ENCODE measurements at places on chromosomes 7 and 10. TPM values are rescaled to one million over a fixed set of nuclear protein-coding genes. Genes with fewer than 3 reads are reported as not detected.

DNA sequence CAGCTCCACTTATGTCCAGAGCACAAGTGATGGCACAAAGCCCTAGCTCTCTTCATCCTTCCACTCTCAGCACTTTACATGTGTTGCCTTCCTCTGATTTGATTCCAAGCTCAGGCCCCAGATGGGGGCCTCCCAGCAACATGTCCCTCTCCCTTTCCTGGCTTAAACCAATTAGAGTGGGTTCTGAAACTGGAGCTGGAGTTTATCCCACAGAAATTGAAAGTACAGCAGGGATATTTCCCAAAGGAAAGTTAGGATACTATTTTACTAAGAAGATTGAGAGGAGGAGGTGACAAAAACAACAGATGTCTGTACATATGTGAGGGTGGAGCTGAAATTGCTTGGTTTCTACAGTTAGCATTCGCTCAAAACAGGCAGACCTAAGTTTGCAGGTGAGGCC is 724.6 kb downstream of the AUTS2 start:
- H3K4me1 ChIP-seq = no peaks in the 10 kb centered on the region
- H3K36me3 ChIP-seq = no peaks in the 10 kb centered on the region
- no peaks in the 10 kb centered on the region for H3K27me3 ChIP-seq
- H3K27ac ChIP-seq = no peak overlapping the region
- H3K4me3 ChIP-seq = no peak overlapping the region

Gene ELN
- not detected for total RNA-seq

DNA sequence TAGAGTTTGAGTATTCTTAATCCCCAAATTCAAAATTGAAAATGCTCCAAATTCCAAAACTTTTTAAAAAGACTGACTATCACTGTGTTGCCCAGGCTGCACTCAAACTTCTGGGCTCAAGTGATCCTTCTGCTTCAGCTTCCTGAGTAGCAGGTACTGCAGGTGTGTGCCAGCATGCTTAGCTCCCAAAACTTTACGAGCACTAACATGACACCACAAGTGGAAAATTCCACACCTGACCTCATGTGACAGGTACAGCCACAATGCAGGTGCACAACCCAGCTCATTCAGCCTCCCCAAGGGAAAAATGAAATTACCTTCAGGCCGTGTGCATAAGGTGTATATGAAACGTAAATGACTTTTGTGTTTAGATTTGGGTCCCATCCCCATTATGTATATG is 16.5 kb downstream of the CDC123 start:
- H3K36me3 ChIP-seq = peaks cover 28% of the 10 kb centered on the region
- no peak overlapping the region for H3K4me3 ChIP-seq
- DNase-seq = no peak
- H3K27ac ChIP-seq = no peak overlapping the region

Gene HOXA9
- not detected for total RNA-seq

- no peak overlapping the region for H3K4me3 ChIP-seq
- H3K36me3 ChIP-seq = no peaks in the 10 kb centered on the region
- H3K4me1 ChIP-seq = peaks cover 22% of the 10 kb centered on the region
- no peak for DNase-seq
- H3K27ac ChIP-seq = no peak overlapping the region
- no peaks in the 10 kb centered on the region for H3K27me3 ChIP-seq
Measured at GRCh38 chr7:121436136-121436535, 40.0 kb upstream of the FAM3C start.

Gene PANK1
- total RNA-seq = 4.9 TPM

Gene IPMK
- 7.0 TPM for total RNA-seq

GRCh38 chr7:45196374-45196773 is 38.8 kb downstream of the RAMP3 start:
- H3K27me3 ChIP-seq = no peaks in the 10 kb centered on the region
- H3K27ac ChIP-seq = no peak overlapping the region
- no peaks in the 10 kb centered on the region for H3K4me1 ChIP-seq
- no peak overlapping the region for H3K4me3 ChIP-seq
- DNase-seq = no peak

GRCh38 chr7:35695987-35696386 is 1.1 kb upstream of the HERPUD2 start:
- H3K27me3 ChIP-seq = no peaks in the 10 kb centered on the region
- peak overlapping the region; percentile 98 for H3K4me3 ChIP-seq
- H3K4me1 ChIP-seq = peaks cover 12% of the 10 kb centered on the region
- H3K36me3 ChIP-seq = no peaks in the 10 kb centered on the region
- H3K27ac ChIP-seq = peak overlapping the region; percentile 98

Gene METTL27
- not detected for total RNA-seq

GRCh38 chr7:133511252-133511651 is 258.4 kb downstream of the EXOC4 start:
- H3K27ac ChIP-seq = no peak overlapping the region
- no peaks in the 10 kb centered on the region for H3K4me1 ChIP-seq
- no peaks in the 10 kb centered on the region for H3K27me3 ChIP-seq
- H3K36me3 ChIP-seq = no peaks in the 10 kb centered on the region

Data from CD8-positive, alpha-beta memory T cell (primary cell).